ENCODE measurements at places on chromosomes 6 and 20. TPM values are rescaled to one million over a fixed set of nuclear protein-coding genes. Genes with fewer than 3 reads are reported as not detected.

GRCh38 chr20:57890202-57890800 is 180.5 kb upstream of the PMEPA1 start:
- peak; percentile 24 for DNase-seq

- DNase-seq: no peak
Measured at GRCh38 chr20:23774081-23774480, 23.3 kb upstream of the CST1 start.

- no peak for DNase-seq
Measured at GRCh38 chr6:111562246-111562645, 43.4 kb downstream of the TRAF3IP2 start.

Gene CDH26
- total RNA-seq: 1.8 TPM

DNA sequence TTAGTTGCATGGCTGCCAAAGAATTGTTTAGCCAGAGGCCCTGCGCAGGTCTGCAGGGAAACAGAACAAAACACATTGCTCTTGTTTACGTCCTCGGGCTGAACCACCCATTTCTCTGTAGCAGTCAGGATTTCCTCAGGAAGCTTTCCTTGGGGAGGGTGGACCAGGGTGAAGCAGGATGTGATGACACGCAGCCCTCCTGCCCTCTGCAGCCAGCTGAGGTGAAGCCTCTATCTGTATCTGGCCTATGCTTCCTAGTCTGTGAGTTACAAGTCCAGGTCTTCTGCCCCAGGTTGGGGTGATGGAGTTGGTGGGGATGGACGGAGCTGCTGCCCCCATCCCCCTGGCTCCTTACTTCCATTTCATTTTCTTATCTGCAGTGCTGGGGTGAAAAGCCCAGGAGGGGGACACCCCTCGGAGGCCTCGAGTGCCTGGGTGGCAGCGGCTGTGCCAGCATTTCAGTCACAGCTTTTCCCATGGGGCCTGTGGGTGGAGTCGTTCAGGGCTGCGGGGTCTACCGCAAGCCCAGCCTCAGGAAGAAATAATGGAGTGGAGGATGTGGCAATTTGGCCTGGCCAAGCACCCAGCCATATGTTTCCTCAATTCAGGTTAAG is 24.9 kb downstream of the SASH1 start:
- no peak for DNase-seq

Gene TGM3
- total RNA-seq: 0.57 TPM

Gene ZC2HC1B
- total RNA-seq: 0.85 TPM

GRCh38 chr6:105164418-105164817 is 15.4 kb downstream of the POPDC3 start:
- no peak for DNase-seq

DNA sequence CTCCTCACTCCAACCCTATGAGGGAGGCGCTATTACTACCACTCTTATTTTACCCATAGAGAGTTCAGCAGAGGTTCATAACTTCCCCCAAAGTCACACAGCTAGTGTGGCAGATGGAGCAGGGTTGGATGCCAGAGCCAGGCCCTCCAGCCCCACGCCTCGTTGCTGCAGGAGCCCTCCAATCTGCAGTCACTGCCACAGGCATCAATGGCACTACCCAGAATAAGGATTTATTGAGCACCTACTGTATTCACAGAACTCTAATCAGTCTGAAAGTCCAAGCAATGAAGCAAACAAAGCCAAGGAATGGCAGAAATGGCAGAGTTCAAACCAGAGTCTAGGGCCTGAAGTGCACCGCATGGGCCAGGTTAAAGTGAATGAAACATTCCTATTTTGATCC is 144.9 kb downstream of the LPA start:
- no peak for DNase-seq

GRCh38 chr6:131789219-131789618 is 18.6 kb upstream of the ENPP1 start:
- no peak for DNase-seq

- DNase-seq: no peak
Measured at GRCh38 chr6:73418081-73418741, 23.6 kb downstream of the DDX43 start.

Gene FILIP1
- total RNA-seq: 0.43 TPM

Gene RSPH4A
- 1.8 TPM for total RNA-seq

Gene NKAPL
- total RNA-seq: 0.86 TPM

DNA sequence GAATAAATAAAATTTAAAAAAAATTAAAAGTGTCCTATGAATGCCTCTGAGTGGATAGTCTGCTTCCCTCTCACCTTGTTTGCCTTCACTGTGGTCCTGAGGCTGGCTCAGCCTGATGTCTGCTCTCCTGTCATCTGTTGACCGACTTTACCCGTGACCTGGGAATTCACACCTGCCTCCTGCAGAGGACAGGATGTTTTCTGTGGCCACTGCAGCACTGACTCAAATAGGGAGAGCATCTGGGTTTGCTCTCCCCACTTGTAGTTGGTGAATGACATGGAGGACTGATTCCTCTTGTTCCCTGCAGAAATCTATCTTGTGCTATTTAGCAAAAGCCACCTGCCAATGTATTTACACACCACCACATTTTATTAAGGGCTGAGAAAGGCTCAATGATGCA is 52.4 kb upstream of the ERVFRD-1 start:
- no peak for DNase-seq

- no peak for DNase-seq
Measured at GRCh38 chr6:40928307-40928706, 110.7 kb downstream of the UNC5CL start.

DNA sequence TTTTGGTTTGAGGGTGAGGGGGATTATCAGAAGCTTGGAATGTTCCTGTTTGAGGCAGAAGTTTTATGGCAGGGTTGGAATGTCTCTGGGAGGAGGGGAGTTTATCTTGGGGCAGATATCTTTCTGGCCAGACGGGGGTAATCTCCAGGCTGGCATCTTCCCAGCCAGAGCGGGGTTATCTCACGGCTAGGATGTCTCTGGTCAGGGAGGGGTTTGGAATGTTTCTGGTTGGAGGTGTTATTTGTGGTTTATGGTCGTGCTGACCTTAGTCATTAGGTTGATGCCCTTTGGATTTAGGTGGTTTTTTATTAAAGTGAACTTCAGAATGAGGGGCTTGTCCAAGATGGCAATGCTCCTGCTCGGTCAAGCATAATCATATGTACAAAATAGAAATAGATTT is 14.8 kb downstream of the PGK2 start:
- DNase-seq: no peak

Gene KCNG1
- total RNA-seq: 5.0 TPM

GRCh38 chr6:351867-352289 is 39.7 kb upstream of the IRF4 start:
- DNase-seq: no peak

DNA sequence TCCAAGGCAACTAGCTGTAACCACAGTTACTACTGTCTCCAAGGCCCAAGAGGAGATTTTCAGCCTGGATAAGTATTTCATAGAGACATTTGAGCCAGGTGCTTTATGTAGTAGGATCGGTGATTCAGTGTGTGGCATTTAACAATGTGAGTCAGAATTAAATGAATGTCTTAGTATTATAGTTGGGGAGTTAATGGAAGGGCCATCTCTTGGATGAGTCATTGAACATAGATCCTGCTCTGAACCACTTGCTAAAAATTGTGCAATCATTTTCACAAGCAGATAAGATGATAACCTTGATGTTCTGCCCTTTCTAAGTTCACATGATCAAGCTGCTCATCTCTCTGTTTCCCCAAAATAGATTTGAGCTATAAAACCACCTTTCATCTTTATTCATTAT is 668.9 kb upstream of the CITED2 start:
- no peak for DNase-seq

Gene PAX1
- total RNA-seq: not detected

DNA sequence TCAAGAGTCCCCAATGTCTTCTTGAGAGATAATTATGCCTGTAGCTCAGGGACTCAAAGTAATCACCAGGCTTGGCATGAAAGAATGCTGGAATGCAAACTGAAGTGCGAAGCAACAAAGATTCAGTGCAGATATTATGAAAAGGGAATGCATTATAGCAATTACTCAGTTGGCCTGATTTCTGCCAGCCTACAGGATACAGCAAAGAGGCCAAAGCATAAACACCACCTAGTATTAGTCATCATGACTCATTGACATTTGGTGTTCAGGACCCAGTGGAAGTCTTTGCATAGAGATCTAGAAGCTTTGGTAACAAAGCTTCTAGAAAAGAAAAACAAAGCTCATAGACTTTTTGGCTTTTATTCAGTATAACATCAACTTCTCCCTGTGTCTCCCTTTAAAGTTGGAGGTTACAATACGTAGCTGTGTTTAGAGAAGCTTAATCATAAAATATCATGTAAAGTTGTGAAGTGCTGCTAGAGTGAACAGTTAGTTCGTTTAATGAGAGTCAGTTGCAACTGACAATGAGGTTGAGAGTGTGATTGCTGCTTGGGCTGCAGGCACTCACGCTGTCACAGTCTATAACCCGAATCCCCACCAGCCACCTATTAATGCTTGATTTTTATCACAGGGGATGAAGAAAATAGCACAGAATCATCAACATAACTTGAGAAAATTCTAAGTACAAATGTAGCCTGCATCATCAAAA is 932.7 kb downstream of the TFAP2A start:
- no peak for DNase-seq

- peak; percentile 85 for DNase-seq
Measured at GRCh38 chr6:87922947-87923330, 124.7 kb upstream of the SPACA1 start.

- no peak for DNase-seq
Measured at GRCh38 chr6:161684731-161685475, 411.0 kb upstream of the AGPAT4 start.

DNA sequence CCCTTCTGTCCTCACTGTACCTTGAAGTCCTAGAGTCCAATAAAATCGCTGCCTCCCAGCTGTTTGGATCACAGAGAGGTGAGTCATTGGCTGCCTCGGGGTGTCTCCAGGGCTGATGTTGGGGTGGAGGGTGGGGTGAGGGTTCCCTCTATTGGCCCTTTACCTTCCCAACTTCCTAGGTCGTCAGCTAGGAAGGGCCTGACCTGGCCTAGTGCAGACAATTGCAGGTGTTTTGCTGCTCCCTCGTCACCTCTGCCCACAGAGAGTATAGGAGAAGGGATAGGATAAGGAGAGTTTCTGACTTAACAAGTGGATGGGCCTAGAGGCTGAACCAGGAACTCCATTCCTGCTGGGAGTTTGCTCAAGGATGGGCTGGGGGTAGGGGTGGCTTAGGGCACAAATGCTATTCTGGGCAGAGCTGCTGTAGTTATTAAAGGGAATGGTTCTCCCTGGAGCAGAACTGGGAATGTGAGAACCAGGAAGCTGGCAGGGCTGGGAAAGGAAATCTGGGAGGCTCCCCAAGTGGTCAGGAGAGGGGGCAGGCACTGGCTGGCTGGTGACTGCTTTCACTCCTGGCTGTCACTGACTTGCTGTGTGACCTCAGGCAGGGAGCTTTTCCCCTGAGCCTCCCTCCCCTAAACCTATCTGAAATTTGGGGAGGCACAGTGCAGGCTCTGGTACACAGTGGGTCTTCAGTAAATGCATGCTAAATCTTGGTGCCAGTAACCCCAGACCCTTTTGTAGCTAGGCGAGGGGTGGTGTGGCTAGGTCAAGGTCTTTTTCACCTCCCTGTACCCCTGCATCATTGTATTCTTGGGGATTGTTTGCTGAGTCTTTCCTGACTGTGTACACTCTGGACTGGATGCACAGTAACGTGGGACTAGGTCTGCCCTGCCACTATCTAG is 1.5 kb downstream of the TP53INP2 start:
- no peak for DNase-seq

- no peak for DNase-seq
Measured at GRCh38 chr6:136031982-136032381, 180.5 kb downstream of the PDE7B start.

GRCh38 chr6:125285936-125286335 is 15.8 kb downstream of the HDDC2 start:
- DNase-seq: no peak

- DNase-seq: no peak
Measured at GRCh38 chr6:143328876-143329275, 121.6 kb downstream of the ADAT2 start.

Gene CLPSL1
- total RNA-seq: not detected

GRCh38 chr20:5689463-5689862 is 60.7 kb upstream of the SHLD1 start:
- DNase-seq: no peak

DNA sequence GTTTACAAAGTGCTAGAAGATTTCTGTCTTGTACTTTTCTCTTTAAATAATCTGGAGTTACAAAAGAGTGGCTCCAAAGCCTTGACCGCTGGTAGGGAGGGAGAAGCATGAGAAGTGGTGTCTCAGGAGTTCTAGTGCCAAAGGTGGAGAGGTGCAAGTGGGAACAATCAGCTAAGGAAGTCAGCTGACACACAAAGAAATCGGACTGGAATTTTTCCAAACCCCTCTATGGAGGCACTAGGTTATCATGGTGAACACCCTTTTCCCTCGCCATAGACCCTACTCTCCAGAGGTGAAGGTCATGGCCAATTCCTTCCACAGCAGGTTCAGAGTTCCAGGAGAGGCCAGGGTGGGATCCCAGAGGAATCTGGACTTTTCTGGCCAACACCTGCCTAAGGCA is 14.8 kb downstream of the PLAGL2 start:
- no peak for DNase-seq

Gene CDSN
- not detected for total RNA-seq

DNA sequence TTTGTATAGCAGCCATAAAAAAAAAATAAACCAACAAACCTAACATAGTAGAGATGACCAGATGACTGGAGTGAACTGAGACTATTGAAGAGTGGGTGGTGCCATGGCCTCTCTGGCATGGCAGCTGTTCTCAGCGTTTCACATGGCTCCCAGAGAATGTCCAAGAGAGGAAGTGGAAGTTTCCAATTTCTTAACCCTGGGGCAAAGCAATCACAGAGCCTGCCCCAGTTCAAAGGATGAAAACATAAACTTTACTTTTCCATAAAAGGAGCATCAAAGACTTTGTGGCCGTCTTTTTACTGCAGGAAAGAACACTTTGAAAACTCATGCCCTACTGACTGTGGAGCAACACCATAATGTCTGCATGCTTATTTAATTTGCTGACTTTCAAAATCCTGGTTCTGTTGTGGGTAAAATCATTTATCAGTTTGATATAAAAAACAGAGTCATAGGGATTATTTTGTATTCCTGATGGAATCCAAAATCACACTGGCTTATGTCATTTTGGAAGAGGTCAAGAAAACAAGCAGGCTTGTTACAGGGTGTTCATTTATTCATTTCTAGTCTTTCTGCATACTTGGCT is 165.4 kb downstream of the SLC35B3 start:
- DNase-seq: no peak

- no peak for DNase-seq
Measured at GRCh38 chr20:31669876-31670275, 32.2 kb downstream of the COX4I2 start.

GRCh38 chr6:128208851-128209580 is 308.2 kb upstream of the THEMIS start:
- no peak for DNase-seq

DNA sequence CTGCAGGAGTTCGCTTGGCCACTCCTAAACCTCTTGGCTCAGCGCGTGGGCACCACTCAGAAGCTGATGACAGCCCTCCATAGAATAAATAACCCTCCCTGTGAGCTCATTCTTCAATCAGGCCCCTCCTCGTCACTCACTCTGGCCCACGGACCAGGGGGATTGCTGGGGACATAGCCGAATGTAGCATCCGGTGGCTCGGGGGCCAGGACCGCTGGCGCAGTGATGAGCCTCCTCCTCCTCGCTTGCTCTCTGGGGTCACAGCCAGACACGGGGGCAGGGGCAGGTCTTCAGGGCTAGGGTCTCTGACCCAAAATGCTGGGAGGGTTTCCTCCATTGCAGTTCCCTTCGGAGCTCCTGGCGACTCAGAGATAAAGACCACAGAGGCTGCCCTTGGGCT is 79.9 kb downstream of the TFAP2C start:
- no peak for DNase-seq

Measured in spleen (tissue), 13 donors.